ENCODE measurements at places on chromosomes 4 and X.

- DNase-seq, result no peak
These were observed 227.3 kb downstream of the QDPR start for GRCh38 chr4:17284323-17285175.

GRCh38 chr4:128387600-128388351, 100.2 kb upstream of the PGRMC2 start:
- no peak for DNase-seq

GRCh38 chr4:30181512-30181911, 538.7 kb upstream of the PCDH7 start:
- DNase-seq, result no peak

- no peak for DNase-seq
These were observed 752.5 kb upstream of the PCDH10 start for GRCh38 chr4:132396636-132397035.

DNA sequence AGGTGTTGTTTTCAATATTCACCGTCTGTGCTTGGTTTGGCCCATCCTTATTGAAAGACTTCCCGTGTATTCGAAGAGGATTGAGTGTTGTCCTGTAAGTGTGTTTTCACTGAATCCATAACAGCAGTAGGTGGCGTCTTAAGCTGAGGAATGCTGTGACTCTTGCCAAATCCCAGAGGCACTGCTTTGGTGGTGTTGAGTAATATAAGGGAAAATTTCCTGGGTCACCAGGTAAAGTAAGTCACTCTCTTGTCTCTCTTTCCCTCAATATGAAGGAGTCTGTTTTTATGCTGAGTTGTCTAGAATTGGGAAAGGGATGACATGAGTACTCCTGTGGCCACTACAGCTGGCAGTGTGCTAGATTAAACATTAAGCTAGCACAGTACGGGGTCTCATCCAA, 146.7 kb upstream of the ZXDB start:
- no peak for DNase-seq

DNA sequence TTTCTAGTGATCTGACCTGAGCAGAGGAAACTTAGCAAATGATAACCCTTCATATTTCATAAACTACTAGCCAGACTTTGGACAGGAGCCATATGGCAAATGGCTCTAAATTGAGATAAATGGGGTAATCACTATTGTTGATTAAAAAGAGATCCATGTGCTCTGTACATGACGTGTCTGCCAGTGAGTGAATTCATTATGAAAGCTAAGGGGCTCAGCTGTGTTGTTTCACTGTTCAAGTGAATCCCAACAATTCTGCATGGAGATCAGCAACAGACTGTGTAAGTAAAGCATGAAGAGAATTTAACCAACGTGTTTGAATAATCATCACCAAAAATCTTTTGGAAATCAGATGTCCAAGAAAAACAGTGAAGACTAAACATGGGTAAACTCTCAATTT, 9.5 kb upstream of the QRFPR start:
- no peak for DNase-seq

DNA sequence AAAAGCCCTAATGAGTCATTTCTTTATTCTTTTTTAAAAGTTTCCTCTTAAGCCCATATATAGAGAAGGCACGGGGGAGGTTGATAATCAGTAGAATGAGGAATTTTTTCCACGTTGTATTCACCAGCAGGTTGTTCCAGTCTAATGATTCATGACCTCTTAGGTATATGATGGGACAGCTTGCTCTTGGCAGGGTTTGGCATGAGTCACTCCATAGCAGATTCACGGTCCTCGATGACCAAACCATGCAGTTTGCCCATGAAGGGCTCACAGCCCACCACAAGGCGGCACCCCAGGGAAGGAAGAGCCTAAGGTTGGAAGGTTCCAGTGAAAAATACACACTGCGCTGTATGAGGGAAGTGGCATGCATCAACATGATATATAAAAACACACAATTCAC, 623.8 kb upstream of the DIPK2B start:
- DNase-seq, result no peak

DNA sequence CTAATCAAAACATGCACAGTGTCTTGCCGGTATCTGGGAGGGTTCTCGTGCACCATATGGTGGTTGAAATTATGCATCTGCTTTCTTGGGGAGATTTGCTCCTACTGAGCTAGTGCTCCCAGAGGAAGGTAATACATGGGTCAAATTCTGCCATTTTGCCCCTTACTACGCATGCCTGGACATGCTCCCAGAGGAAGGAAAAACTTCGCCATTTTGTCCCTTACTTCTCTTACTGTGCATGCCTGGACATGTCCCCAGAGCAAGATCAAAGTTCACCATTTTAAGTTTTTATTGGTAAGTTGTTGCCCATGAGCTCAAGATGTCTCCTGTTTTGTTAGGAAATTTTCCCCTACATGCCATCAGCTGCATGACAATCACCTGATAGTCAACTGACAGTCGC, 252.1 kb upstream of the KLHL4 start:
- no peak for DNase-seq

DNA sequence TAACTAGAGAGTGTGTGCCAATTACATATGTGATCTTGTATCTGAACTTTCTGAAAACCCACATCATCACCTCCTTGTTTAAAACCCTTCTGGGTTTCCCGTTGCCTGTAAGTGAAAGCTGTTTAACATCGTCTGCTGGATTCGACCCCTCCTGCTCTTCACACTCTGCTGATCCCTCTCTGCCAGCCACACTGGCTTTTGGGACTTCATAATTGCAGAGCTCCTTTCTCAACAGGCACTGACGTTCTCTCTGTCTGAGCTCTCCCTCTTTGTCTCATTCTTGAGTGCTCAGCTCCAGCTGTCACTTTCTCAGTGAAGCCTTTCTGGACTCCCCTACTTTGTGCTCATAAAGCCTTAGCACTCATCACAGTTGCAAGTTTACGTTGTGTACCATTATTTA, 153.9 kb downstream of the CEP135 start:
- DNase-seq, result no peak

GRCh38 chr4:47914926-47915237, 499 bp upstream of the NFXL1 start:
- no peak for DNase-seq

DNA sequence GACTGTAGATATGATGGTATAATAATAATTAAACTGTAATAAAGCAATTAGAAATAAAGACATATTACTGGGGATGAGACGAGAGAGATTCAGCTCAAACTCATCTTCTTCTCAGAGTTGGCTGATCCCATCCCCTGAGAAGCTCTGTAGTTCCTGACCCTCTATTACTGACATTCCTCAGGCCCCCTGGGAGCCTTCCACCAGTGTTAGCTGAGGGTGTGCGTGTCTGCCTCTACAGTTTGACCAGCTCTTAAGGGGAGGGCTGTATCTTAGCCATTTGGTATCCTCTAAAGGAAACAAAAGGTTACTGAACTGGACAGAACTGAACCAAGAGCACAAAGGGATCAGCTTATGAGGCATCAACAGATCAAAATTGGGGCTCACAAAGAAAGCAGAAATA, 11.2 kb downstream of the FHDC1 start:
- DNase-seq, result no peak

DNA sequence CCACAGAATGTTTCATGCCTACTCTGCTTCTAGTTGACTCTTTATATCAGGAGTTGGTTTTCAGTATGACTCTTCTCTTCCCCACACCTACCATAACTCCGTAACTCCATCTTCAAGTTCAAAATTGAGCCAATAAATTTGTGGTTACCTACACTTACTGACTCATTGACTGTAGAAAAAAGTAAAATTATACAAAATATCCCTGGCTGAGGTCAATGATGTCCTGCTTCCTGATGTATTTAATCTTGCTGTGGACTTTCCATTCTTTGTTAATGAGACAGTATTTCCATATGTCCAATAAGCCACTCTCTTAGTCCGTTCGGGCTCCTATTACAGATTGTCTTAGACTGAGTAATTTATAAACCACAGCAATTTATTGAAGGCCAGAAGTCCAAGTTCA, 9.9 kb upstream of the NLGN4X start:
- DNase-seq, result no peak

- DNase-seq, result no peak
These were observed 59.5 kb downstream of the NSG1 start for GRCh38 chr4:4446434-4446833.

GRCh38 chr4:140718241-140718952, 37.8 kb downstream of the TBC1D9 start:
- DNase-seq, result no peak

DNA sequence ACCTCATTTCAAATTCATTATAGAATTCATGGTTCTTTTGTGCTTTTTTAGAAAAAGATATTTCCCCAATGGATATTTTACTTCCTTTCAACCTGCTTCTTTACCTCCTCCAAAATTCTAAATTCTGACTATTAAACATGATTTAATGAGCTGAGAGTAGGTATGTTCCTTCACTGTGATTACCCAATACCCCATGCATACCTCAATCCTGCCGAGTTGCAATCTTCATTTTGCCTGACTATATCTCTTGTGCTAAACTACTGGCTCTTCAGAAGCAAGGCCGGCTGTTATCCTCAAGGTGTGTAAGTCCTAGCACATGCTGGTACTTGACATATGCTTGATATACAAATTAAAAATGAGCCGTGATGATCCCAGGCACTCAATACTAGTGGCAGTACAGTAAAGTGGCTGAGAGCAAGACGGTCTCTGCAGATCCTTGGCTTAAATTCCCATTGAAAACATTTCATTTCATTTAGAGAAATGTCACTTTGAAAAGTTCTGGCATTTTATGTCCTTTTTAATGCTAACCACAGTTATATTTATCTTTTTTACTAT, 320.4 kb downstream of the KCNIP4 start:
- no peak for DNase-seq

- no peak for DNase-seq
These were observed 61.2 kb downstream of the CDS1 start for GRCh38 chr4:84644087-84644486.

DNA sequence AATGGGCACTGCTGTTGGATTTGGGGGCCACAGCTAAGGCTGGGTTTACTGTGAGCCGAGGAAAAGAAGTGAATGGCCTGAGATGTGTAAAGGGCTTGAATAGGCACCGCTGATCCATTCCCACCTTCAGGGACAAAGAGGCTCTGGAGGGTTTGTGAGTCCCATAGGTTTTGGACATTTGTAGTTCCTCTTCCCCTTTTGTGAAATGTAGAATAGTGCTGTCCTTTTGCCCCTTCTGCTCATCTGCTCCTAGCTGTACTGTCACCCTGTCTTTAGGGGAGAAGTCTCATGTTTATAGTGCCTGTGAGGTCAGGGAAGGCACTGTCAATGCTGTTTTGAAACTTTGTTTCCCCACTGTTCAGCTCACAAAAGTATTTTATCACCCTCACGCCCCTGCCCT, 26.4 kb upstream of the CLCN4 start:
- DNase-seq, result no peak

GRCh38 chrX:38656350-38656915, 95.1 kb downstream of the TSPAN7 start:
- DNase-seq, result no peak

DNA sequence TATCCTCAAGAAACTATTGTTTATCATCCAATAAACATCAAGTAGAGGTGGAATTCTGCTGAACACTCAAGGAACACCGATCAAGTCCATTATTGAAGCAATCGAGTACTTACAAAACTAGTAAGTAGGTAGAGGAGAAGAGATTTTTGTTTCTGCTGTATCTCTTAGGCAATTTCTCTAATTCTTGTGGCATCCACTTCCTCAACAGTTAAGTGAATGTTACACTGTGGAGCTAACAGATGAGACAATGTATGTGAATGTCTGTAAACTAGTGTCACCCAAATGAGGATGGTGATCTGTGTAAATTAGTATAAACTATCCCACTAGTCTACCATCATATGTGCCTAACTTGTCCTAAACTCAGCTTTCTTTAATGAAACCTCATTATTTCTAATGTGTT, 261.6 kb downstream of the ARHGAP24 start:
- no peak for DNase-seq

DNA sequence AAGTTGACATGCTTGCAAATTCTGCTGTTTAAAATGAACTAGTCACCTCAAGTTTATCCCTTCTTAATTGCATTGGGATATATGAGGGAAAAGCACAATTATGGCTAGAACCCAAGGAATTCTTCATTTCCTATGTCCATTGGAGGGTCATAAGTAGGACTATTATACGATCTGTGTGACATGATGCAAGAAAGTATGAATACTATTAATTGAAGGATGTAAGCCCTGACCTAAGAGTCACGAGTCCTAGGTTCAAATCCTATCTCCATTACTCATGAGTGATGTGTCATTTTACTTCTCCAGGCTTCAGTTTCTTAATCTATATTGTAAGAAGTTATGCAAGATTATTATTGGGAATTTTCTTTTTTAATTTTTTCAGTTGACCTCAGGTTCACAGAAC, 542.9 kb upstream of the GRIA3 start:
- DNase-seq, result no peak

DNA sequence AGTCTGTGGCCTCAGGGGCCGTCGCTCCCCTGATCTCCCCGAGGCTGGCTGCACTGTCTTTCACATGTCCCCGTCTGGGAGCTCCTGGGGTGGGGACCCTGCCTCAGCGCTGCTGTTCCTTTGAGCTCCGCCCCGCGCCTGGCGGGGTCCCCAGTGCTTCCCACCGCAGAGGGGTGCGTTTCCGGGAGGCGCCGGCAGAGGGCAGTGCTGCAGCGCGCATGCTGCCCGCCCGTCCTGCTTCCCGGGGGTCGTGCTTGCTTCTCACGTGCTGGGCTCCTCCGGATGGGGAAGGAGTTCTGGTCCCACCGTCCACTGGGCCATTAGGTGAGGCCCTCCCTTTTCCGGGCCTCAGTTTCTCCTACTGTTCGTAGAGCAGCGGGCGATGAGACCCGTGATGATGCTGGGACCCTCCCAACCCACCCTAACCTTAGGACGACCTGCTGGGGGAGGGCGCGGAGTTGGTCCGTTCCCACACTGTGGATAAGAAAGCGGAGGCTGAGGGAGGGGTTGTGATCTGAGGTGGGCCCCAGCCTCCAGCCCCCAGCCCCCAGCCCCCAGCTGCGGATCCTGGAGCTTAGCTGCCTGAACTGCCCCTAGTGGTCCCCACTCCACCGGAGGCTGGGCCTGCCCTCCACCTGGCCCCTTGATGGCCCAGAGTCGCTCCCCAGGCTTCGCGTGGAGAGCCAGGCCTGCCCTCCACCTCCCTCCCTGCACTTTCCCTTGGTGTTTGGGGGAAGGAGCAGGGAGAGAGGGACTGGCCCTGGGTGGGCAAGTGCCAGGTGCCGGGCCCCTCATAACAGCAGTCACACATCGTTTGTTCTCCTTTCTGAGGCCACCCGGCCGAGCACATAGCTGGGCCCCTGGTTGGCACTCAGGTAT, 15.3 kb downstream of the CPZ start:
- peak; percentile 74 for DNase-seq

DNA sequence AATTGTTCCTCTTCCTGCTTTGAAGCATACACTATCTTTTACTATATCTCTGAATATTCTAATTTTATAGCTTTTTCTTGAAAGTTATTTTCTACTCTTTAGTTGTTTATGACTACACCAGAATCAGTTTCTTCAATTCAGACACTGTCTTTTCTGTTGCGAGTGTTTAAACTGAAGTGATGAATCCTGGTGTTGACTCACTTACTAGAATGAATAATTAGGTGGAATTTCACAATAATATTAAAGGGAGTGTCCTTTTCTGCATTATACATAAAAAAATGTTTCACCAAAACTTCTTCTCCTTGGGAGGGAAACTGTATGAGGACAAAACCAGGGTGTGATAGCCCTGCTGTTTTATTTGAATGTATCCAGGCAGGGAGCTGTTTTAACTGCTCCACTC, 1383.1 kb downstream of the C4orf33 start:
- DNase-seq, result no peak

GRCh38 chr4:38366997-38367396, 297.0 kb upstream of the KLF3 start:
- no peak for DNase-seq

- no peak for DNase-seq
These were observed 41.9 kb downstream of the HADH start for GRCh38 chr4:108031427-108032083.

- DNase-seq, result no peak
These were observed 2.8 kb downstream of the CCNG2 start for GRCh38 chr4:77159806-77160205.
